ENCODE measurements at places on chromosomes 2 and 18.
A peak's percentile ranks its signal among the peaks of the same experiment; 100 is the strongest.

DNA sequence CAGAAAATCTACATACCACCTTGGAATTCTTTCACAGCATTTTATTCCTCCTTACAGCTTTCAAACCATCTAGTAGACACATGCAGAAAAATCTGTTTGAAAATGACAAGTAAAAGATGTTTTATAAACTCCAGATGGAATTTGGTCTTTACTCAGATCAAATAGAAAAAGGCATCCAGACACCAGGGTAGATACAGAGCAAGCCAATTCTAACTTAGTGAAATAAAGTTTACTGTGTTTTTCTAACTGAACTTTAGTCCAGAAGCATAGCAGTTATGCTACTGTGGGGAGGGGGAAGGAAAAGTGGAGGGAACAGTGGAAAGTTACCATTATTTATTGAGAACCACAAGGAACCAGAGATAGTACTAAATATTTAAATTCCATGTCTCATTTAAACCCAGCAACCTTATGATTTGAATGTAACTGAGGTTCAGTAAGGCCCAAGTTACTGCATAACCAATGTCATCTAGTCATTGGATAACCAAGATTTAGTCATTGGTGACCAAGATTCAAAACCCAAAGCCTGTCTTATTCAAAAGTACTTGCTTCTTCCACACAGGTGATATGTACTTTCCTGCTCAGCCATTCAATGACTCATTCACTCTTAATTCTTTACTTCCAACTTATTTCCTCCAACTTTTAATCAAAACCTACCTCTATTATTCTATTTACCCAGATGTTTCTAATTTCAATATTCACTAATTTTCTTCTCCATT lies 57.7 kb downstream of the RAD51AP2 start:
- no peak for DNase-seq

- DNase-seq: no peak
Measured at GRCh38 chr2:146602856-146603255, 1242.0 kb upstream of the ACVR2A start.

GRCh38 chr2:237405605-237406004 lies 8.4 kb downstream of the COL6A3 start:
- DNase-seq: no peak

DNA sequence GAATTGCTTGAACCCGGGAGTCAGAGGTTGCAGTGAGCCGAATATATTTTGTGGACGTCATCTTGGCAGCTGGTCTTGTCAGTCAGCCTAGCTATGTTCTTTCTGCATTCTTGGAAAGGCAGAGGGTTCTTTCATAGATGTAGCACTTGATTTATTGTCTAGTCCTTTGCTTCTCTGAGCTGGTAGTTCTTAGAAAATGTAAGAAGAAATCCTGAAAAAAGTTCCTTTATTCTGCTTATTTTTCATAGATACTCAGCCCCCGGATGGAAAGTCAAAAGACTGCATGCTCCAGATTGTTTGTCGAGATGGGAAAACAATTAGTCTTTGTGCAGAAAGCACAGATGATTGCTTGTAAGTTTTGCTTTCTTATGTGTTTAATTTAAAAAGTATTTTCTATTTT lies 21.3 kb downstream of the PLEKHB2 start:
- DNase-seq: no peak

DNA sequence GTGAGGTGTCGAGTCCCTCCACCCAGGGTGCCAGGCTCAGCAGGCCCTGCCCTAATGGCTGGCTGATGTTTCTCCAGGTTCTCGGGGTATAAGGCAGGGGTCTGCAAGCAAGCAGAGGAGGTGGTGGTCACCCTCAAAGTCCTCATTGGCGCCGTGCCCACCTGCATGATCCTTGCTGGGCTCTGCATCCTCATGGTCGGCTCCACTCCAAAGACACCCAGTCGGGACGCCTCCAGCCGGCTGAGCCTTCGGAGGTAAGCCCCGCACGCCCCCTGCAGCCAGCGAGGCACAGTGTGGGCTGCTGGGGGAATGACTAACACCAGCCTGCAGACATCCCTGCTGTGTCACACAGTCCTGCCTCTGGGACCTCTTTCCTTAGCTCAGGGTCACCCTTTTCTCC lies 14.1 kb downstream of the MFSD2B start:
- DNase-seq: no peak

- DNase-seq: no peak
Measured at GRCh38 chr2:27494944-27495554, at the start of gene FNDC4. FNDC4 (minus strand) TSS chr2:27495200; CDS start chr2:27494679, 521 bp downstream.

GRCh38 chr2:168712053-168712452 lies 90.4 kb upstream of the NOSTRIN start:
- peak; percentile 36 for DNase-seq

DNA sequence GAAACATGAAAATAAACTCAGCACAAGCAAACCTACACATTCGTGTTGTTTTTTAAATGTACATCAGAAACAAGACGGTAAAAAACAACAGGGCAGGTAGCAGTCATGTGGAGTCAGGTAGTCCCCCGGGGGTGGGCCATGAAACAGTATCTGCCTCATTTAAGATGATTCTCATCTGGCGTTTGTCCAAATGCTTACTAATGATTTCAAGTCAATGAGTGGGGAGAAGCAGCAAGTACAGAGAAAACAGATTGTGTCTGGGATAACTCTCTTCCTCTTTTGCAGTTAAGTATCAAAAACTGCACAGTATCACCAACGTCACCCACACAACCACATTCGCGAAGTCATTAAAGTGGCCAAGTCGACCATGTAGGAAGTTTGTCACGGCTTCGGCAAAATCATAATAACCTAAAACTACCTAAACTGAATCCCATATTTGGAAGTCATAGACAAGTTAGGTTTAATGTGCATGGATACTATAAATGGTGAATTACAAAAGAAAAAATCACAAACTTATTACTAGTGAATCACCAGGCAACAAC lies 1.3 kb downstream of the LAPTM4A start:
- DNase-seq: peak; percentile 93

DNA sequence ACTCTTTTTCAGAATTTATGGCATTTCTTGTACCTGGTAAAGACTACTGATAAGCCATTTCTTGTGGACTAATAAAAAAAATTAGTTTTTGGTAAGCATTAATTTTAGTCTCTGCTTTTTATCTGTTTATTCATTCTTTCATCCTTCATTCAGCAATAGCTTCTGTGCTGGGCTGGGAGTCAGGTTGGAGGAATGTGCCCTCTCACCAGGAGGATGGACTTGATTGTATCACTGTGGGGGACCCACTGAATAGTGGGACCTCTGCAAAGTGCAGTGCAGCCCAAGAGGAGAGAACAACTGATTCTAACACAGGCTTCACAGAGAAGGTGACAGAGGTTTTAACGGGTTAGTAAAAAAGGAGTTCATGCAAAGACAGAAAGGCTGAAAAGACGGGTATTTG lies 39.1 kb downstream of the CDC42EP3 start:
- no peak for DNase-seq

GRCh38 chr18:51211552-51211951 lies 14.1 kb upstream of the MEX3C start:
- peak; percentile 88 for DNase-seq

DNA sequence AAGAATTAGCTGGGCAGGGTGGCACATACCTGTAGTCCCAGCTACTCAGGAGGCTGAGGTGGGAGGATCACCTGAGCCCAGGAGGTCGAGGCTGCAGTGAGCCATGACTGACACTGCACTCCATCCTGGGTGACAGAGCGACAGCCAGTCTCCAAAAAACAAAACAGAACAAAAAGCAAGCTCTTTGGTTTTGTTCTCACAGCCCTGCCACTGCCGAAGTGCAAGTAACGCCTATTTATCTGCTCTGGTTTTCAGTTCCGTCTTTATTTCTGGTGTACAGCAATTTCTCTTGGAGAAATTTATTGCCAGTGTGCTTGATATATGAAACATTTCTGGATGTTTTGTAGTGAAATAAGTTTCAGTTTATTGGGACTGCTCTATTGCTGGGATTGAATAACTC lies 61.9 kb downstream of the RAB10 start:
- no peak for DNase-seq

GRCh38 chr2:62156861-62157496 lies 38.9 kb upstream of the B3GNT2 start:
- DNase-seq: no peak

DNA sequence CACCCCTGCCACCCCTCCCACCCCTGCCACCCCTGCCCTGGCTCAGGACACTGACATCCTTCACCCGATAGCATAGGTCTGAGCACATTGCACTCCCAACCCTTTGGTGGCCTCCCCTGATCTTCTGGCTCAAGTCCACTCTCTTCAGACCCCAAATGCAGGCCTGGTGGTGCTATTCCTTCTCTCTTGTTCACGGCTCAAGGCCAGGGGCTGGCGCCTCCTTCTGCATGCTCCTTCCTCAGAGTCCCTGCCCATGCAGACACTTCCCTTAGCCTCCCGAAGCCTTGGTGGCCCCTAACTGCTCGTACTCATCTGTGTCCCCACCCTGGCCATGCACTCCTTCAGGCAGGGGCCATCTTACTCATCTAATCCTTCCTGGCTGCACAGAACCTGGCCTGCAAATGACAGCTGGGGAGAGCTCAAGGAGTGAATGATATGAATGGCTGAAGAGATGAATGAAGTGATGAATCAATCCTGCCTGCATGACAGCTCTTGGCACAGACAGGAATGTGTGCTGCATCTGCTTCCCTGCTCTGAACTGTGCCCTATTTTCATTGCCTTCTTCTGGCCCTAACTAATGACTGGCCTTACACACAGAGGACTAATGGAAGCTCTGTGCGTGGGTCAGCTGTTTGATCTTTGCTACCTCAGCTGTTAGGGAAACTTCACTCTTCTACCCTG lies 290.8 kb downstream of the DYSF start:
- DNase-seq: no peak

GRCh38 chr2:234435836-234436481 lies 60.9 kb downstream of the ARL4C start:
- no peak for DNase-seq

DNA sequence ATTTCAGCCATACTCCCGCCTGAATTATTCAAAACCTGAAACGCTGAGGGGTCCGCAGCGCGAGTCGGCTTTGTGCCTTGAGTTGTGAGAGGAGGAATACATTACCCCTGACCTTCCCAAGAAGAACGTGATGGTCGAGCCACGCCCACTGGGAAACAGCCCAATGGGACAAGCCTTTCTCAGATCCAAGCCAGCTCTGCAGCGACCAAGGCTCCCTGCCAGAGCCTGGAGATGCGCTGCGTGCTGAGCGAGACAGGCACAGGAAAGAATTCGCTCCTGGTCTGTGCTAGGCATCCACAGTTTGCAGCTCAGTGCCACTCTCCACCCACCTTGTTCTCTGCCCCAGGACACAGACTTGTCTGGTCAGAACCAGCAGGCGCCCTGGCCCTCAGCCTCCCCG lies 74.1 kb upstream of the GLI2 start:
- DNase-seq: no peak

DNA sequence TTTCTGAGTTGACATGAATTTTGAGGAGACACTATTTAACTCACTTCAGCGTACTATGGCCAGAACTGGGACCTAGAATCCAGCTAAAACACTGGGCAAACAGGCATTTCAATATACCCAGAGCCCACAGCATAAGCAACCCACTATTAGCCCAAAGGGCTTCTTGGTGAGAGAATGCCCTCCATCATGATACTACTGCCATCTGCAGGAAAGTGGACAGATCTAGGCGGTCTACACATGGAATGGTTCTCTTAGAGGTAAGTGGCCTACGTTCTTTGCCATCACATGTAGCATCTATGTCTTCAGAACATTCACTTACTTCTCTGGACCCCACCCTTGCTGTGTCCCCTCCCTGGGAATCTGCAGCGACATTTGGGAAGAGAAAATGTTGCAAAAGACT lies 181.3 kb upstream of the LINC00305 start:
- DNase-seq: peak; percentile 14

- peak; percentile 30 for DNase-seq
Measured at GRCh38 chr2:62364791-62365528, 141.0 kb downstream of the TMEM17 start.

- DNase-seq: no peak
Measured at GRCh38 chr18:10124557-10124956, 210.7 kb downstream of the VAPA start.

DNA sequence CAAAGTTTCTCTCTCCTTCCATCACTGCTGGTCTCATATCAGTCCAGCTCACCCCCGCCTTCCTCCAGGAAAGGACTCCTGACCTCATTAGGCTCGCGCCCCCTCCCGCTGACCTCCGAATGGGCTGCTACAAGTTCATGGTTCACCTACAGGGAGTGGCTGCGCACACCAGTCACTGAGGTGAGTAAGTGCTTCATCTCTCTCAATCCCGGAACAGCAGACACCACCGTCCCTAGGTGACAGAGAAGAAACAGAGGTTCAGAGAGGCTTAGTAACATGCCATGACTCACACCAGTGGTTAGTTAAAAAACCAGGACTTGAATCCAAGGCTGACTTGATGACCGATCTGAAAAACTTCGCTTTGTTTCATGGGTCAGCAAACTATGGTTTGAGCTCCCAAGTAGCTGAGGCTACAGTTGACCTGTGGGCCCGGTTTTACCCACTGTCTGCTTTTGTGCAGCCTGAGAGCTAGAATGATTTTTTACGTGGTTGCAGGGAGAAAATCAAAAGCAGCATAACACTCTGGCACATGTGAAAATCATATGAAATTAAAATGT lies 42.0 kb downstream of the ZFP36L2 start:
- no peak for DNase-seq

DNA sequence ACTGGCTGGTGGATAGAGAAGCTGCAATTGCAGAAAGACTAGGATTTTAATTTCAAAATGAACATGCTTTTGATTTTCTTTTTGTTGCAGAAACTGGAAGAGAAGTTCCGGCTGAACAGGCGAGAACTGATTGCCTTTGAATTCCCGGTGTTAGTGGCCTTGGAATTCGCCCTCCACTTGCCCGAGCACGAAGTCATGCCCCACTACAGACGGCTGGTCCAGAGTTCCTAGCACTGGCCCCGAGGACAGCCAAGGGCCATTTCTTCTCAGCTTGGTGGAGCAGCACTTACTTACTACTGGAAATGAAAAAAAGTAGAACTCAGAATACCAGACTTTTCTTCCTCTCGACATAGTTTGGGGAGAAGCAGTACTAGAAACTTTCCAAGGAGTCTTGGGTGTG lies 121.9 kb downstream of the CABLES1 start:
- DNase-seq: no peak

- peak; percentile 42 for DNase-seq
Measured at GRCh38 chr2:69505710-69506109, 68.5 kb upstream of the NFU1 start.

DNA sequence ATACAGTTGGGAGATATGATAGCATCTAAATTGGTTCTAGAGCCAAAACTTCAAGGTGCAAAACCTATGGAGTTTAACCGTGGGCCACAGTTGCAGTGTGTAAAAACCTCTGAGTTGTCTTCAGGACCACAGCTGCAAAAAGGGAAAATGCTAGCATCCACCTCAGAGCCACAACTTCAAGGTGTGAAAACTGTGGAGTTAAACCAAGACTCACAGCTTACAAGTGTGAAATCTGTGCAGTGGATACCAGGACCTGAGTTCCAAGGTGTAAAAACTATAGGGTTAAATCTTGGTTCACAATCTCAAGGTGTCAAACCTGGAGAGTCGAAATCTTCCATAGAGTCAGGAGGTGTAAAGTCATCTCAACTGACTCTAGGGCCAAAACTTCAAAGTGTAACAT lies 10.4 kb upstream of the ZNF512 start:
- DNase-seq: no peak

Data from hematopoietic multipotent progenitor cell treated with erythropoietin and hydrocortisone succinate and interleukin-3 and kit ligand, for 6 days (in vitro differentiated cells).